ENCODE measurements at places on chromosomes 6 and 20.

DNA sequence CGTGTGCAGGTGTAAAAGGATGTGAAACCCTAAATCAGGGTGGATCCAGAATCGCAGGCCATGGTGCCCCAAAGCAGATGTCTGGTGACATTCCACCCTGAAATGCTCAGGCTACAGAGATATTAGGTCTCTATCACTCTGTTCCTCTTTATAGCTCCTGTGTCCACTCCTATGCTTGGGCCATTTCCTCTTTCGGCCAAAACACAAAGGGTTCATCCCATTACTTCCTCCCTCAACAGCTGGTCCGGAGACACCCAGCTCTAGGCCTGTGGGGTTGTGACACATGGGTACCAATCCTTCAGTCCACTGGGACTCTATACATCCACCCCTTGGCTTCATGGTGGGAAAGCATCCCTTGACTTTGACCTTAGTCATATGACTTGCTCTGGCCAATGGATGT, 1.7 kb upstream of the SIGLEC1 start:
- no peak for DNase-seq

- DNase-seq = no peak
Measured at GRCh38 chr6:2179241-2179640, 66.2 kb downstream of the GMDS start.

DNA sequence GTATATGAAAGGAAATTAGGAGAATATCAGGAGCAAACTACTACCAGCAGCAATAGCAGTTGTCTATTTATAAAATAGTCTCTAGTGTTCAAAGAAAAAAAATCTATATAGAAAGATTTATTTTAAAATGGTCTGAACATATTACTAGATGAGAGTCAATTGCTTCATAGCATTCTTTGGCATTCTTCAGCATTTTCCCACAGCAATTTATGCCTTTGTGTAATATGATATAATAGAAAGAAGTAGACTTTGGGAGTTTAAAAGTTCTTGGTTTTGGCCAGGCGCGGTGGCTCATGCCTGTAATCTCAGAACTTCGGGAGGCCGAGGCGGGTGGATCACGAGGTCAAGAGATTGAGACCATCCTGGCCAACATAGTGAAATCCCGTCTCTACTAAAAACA, 157.0 kb upstream of the PLN start:
- no peak for DNase-seq

DNA sequence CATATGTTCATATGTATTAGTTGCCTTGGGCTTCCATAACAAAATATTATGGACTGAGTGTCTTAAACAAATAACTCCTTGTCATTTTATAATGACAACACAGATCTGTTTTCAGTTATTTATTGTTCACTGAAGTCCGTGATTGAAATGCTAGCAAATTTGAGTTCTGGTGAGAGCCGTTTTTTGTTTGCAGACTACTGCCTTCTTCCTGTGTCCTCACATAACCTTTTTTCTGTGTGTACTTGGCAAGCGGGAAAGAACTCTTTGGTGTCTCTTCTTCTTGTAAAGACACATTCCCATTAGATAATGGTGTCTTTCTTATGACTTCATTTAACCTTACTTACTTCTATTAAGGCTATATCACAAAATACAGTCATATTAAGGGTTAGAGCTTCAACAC, 482.9 kb upstream of the EYS start:
- no peak for DNase-seq

GRCh38 chr6:13810688-13811446, 3.5 kb downstream of the MCUR1 start:
- no peak for DNase-seq

GRCh38 chr6:168015482-168016175, 18.2 kb downstream of the KIF25 start:
- no peak for DNase-seq

- no peak for DNase-seq
Measured at GRCh38 chr20:58824843-58825242, 25.9 kb downstream of the GNAS-AS1 start.

DNA sequence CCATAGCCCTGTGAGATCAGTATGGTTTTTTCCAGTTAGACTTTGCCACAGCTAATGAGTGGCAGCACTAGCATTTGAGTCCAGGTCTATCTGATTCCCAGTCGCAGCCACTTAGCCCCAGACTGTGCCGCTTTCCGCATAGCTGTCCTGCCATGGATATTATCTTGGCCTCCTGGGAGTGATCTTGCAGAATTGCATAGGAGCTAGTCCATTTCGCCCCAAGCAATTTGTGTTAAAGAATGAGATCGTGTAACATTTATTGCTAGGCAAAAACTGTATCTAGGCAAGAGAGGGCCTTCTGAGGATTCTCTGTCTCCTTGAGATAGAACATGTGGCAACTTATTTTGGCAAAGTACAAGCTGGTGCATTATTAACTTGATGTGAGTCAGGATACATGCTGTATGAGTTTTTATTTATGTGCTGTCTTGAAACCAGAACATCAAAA, 74.2 kb downstream of the EZR start:
- no peak for DNase-seq

Data from stimulated activated CD4-positive, alpha-beta T cell treated with anti-CD3 and anti-CD28 coated beads, Interleukin-4, amount 100 ng/mL, for 48 hours (primary cell).